Hematopoietic multipotent progenitor cell treated with erythropoietin and hydrocortisone succinate and interleukin-3 and kit ligand, for 6 days (in vitro differentiated cells): ENCODE measurements at places on chromosomes 6 and 20.

DNA sequence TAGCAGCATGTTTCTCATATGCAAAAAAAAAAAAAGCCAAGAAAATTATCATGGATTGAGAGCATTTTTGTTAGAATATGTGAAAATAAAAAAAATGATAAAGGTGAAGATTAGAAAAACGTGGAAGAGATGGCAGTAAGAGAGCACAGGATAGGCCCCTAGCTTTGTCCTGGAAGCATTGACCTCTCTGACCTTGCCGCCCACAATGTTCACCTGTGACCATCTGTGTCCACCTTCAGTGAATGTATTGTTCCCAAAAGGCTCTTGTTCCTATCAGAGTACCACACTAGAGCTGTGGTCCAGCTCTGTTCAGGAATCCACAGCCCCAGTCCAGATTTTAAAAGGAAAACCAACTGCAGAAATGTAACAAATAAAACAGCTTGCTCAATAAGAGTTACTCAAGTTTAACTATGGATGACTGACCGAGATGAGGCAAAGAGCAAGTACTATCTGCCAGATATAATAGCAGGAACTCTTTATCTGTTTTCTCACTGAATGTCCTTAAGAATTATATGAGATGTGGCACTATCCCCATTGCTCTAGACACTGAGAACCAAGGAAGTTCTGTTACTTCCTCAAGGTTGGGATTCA is 287.7 kb upstream of the STXBP5 start:
- DNase-seq, result no peak

DNA sequence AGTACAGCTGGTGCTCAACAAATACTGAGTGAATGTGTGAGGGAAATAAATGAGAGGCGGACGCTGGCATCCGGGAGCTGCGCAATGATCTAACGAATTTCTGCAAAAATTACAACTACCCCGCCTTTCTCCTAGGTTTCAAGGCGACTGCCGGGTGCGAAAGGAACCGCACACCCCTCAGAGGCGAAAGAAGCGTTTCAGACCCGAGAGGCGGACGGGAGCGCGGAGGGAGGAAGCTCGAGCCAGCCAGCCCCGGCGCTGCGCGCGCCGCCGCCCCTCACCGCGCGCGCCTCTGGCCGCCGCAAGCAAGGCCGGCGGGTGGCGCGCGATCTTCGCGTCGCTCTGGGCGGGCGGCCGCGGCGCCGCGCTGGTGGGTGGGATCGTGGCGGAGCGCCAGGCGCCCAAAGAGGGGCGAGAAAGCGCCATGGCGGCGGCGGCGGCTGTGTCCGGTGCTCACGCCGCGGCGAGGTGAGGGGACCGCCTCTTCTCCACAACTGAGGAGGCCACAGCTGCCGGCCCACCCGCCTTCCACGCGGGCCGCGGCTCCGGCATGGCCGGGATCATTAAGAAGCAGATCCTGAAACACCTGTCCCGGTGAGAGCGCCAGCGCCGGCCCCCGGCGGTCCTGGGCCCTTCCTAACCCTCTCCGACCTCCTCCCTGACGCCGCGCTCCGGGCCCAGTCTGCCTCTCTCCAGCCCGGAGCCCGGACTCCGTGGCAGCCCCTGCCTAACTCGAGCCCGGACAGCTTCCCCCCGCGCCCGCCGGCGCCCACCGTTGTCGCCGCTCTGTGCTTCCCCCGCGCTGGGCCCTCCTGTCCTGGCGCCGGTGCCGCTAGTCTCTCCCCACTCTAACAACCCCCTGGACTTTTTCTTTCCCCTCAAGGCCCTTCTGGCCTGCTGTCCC is at the start of gene BLTP3A:
Gene BLTP3A (plus strand): TSS at position 383 of the 904 bp plus-strand sequence. CDS start 168 bp downstream, at position 551.
- DNase-seq, result peak; percentile 88

- DNase-seq, result no peak
These were observed 6.0 kb downstream of the TCF21 start for GRCh38 chr6:133894795-133895358.

GRCh38 chr6:43814865-43815264 is 44.9 kb downstream of the VEGFA start:
- DNase-seq, result no peak

DNA sequence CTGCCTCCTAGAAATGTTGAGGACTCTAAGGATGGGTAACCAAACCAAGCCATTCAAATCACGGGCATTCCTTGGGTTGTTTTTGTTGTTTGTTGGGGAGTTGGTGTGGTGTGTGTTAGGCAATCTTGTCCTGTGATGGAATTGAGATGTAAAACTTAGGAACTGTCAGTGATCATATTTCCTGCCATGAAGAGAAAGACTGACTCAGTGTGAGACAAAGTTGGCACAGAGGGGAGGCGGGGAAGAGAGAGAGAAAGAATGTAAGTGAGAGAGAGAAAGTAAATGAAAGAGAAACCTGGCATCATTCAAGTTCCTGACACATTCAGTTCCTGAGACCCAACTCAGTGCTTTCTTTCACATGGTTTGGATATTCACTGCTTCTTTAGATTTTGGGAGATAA is 21.6 kb upstream of the FBXO30 start:
- DNase-seq, result no peak

- peak; percentile 77 for DNase-seq
These were observed 4.8 kb upstream of the DHX35 start for GRCh38 chr20:38957235-38957876.

GRCh38 chr20:35012227-35013069 is 56.8 kb downstream of the MYH7B start:
- DNase-seq, result no peak

DNA sequence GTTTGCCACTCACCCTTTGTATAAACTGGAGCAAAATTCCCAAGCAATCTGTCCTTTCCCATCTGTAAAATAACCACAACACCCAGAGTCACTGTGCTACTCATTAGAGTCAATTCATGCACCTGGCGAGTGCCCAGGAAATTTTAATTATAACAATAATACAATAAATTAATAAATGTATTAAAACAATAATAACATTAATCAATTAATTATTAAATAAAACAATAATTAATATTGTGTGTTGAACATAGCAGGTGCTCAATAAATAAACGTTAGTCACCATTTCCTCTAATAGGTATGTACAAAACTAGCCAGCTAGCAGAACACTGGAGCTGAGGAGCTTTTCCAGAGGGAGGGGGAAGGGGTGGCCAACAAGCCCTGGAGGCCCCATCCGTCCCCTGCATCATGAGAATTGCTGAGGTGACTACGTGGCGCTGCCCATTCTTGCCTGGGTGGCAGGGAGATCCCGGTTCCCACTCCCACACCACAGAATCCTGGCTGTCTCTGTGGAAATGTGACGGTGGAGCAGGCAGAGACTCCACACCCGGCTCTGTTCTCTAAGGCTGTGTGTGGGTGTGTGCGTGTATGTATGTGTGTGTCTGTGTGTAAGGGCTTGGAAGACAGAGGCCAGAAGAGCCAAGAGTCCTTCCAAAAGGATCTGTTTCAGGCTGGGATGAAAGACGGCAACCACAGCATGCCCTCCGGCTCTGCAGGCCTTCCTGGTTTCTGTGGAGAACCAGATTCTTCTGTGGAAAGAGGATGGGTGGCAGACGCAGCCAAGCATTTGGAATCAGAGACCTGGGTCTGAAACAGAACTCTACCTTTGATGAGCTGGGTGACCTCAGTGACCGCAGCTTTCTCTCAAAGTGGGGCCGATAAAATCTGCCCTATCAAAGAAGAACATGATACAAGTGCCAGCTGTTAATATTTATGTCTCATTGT is 18.8 kb upstream of the EZR start:
- no peak for DNase-seq

DNA sequence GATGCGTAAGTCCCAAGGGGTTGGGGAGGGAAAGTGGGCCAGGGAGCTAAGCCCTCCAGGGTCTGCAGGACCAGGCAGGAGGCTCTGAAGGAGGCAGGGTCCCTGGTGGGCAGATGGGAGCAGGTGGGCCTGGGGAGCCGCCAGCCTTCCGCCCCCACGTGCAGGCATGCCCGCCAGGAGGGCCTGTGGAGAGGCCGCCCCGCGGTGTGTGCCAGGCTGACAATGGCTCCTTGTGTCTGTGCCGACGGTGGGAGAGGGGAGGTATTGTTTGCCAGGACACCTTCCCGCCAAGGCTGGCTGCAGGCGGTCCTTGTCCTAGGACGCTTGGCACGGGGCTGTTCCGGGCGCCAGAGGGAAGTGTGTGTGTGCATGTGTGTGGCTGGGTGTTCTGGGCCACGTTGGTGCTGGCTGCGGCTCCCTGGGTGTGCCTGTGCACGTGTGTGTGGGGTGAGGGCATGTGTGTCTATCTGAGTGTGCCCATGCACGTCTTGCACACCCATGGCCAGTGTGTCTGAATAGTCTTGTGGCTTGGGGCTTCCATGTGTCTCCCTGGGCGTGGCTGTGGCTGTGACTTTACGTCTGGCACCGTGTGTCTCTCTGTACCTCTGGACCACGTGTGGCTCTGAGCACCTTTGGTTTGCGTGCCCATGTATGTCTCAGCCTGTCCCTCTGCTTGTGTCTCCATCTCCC is 153.0 kb downstream of the CEBPB start:
- no peak for DNase-seq

GRCh38 chr20:64188682-64189529 is 24.7 kb downstream of the MYT1 start:
- DNase-seq, result no peak
